ENCODE measurements at places on chromosomes 16 and 17.
A peak's percentile ranks its signal among the peaks of the same experiment; 100 is the strongest.

GRCh38 chr16:88941913-88942909 is 34.8 kb downstream of the CBFA2T3 start:
- DNase-seq, result no peak

- DNase-seq, result no peak
Observed at GRCh38 chr16:52872731-52873130, 180.0 kb downstream of the CHD9NB start.

GRCh38 chr17:21072745-21073197 is 30.0 kb upstream of the USP22 start:
- DNase-seq, result peak; percentile 84

DNA sequence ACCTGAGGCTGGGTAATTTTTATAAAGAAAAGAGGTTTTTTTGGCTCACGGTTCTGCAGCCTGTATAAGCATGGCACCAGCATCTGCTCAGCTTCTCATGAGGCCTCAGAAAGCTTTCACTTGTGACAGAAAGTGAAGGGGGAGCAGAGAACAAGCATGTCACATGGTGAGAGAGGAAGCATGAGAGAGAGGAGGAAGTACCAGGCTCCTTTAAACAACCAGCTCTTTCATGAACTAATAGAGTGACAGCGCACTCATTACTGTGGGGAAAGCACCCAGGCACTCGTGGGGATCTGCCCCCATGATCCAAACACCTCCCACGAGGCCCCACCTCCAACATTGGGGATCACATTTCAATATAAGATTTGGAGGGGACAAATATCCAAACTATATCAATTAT is 86.8 kb downstream of the USP32 start:
- DNase-seq, result no peak

GRCh38 chr16:66376577-66377305 is 10.2 kb downstream of the CDH5 start:
- DNase-seq, result no peak

GRCh38 chr17:28173801-28174200 is 131.3 kb downstream of the NLK start:
- no peak for DNase-seq
